BJ (cell line): ENCODE measurements at places on chromosomes 5 and 9. TPM values are rescaled to one million over a fixed set of nuclear protein-coding genes. Genes with fewer than 3 reads are reported as not detected.

ROR2 gene
- 0.59 and 1.1 TPM in 2 replicates for polyA plus RNA-seq

PGM5 gene
- polyA plus RNA-seq, result 8.7 and 10.1 TPM in 2 replicates

TUT7 gene
- polyA plus RNA-seq, result 11.5 and 26.2 TPM in 2 replicates

EXOSC2 gene
- polyA plus RNA-seq, result 19.8 and 20.3 TPM in 2 replicates

NME5 gene
- 0.31 and 1.3 TPM in 2 replicates for polyA plus RNA-seq

TESK1 gene
- polyA plus RNA-seq, result 23.2 and 32.6 TPM in 2 replicates

PALM2AKAP2 gene
- 7.8 and 8.7 TPM in 2 replicates for polyA plus RNA-seq

FAXDC2 gene
- polyA plus RNA-seq, result 10.7 and 13.6 TPM in 2 replicates

PDE6A gene
- not detected in 2 replicates for polyA plus RNA-seq

IFNA2 gene
- not detected in 2 replicates for polyA plus RNA-seq

LRRC70 gene
- polyA plus RNA-seq, result 0.07 and 0.13 TPM in 2 replicates

SPATA31D4 gene
- polyA plus RNA-seq, result not detected in 2 replicates
